ENCODE measurements at places on chromosomes 4 and X.

DNA sequence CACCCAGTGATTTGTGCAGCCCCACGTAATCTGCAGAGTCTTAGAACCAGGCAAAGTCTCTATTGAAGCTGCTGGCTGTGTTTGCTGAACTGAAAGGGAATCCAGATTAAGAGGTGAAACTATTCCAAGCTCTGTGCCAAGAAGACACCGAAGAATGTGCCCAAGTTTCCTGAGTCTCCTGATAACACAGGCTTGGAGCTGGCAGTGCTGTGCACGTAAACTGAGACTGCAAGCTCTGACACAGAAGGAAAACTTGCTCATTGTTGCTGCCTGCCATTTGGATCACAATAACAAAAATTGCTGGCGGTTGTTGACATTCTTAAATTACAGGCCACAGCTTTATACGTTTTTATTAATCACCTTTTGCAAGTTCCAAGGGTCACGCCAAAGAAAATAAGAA lies 60.2 kb upstream of the VCX3B start:
- DNase-seq: no peak

- no peak for DNase-seq
Measured at GRCh38 chr4:75340561-75340960, 173.6 kb downstream of the RCHY1 start.

DNA sequence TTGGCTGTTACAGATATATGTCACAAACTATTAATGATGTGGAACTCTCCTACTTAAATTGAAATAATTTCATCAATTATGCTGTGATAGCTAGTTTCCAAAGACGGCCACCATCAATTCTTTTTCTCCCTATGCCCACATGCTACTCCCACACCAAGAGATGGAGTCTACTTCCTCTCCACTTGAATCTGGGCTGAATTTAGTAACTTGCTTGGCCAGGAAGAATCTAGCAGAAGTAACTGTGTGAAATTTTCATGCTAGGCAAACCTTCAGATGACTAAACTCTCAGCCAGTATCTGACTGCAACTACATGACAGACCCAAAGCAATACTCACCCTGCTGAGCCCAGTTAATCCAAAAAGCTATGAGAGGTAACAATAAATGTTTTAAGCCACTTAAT lies 3.2 kb downstream of the SEPSECS start:
- DNase-seq: no peak

DNA sequence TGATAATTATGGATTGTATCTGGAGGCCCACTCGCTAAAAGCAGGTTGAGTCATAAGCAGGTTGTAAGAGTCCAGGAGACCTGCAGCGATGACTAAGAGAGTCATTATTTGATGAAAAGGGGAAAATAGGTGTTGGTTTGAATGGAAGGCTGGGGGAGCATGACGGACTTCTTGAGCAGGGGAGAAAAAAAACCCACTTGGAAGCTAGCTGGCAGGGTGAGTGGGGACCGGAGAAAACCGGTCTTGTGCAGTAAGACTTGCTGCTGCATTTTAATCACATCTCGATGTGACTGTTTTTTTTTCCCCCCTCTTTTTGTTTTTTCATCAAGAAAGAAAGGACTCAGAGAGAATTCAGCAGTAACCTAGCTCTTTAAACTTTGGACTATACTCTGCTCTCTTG lies 90.0 kb downstream of the IGSF1 start:
- no peak for DNase-seq

GRCh38 chr4:133152330-133152821 lies 3.3 kb downstream of the PCDH10 start:
- no peak for DNase-seq

DNA sequence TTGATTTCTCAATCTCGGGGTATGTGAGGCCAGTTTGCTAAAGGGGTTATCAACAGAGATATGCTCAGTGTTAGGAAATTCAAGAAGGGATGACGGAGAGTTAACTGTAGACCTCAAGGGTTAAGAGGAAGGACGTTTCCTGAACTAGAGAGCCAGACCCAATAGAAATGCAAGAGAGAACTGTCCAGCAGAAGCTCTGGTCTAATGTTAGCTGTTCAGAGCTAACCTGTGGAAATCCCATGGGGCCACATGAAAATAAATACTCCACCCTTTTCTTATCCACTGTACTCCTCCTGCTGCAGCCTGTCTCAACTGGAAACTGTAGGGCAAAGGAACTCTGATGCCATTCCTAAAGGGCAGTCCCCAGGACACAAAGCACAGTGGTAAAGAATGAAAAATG lies 274.3 kb downstream of the DMD start:
- no peak for DNase-seq

- DNase-seq: no peak
Measured at GRCh38 chrX:112931900-112932299, 91.3 kb upstream of the AMOT start.
